Skin of body (tissue), 3 donors: ENCODE measurements at places on chromosomes 2 and 18. TPM values are rescaled to one million over a fixed set of nuclear protein-coding genes. Genes with fewer than 3 reads are reported as not detected.

ZBTB14 gene
- 9.4 TPM for total RNA-seq

KCNK3 gene
- total RNA-seq, result 0.49 TPM

REG3A gene
- not detected for total RNA-seq

CTDSP1 gene
- total RNA-seq, result 43.7 TPM

MAP4K4 gene
- total RNA-seq, result 78.7 TPM

DNA sequence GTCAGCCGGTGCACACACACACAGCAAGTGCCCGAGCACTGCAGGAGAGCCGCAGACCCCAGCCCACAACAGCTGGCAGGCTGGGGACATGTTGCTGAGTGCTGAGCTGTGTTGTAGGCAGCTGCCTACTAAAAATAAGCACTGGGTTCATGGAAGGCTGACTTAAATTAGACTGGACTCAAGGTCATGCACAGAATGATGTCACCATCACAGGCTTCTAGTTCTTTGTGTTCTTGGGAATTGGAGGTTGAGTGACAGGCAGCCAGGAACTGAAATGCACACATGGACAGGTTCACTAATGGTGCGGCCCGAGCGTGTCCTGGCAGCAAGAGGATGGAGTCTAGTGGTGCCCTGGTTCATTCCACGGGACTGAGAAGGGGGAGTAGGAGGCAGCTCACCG lies 71.3 kb downstream of the VWA3B start:
- DNase-seq, result peak; percentile 21

DNA sequence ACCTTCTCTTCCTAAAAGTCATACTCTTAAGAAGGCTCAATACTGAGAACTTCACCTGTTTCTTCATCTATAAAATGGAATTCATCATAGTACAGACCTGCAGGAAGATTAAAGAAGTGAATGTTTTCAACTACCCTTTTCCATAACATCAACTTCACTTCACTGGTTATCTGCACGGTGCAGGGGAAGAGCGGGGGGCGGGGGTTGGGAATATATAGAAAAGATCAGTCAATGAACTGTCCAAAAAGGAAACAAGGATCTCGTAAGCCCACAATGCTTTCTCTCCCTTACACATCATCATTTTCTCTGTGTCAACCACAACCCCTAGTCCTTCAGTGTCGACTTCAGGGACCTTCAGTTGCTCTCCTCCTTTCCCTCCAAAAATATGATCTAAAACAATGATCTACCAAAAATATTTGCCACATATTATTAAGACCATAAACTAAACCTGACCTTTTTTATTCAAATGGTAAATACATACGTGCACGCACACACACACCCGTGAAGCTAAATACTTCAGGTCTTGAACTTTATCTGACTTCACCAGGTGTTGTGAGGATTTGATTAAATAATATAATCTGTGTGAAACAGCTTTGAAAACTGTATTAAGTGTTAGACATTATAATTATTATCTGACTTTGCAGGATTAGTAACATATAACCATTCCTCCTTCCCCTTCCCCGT lies 4.9 kb downstream of the MBOAT2 start:
- no peak for DNase-seq

- DNase-seq, result no peak
Observed at GRCh38 chr2:117087535-117088291, 726.8 kb upstream of the DDX18 start.

DNA sequence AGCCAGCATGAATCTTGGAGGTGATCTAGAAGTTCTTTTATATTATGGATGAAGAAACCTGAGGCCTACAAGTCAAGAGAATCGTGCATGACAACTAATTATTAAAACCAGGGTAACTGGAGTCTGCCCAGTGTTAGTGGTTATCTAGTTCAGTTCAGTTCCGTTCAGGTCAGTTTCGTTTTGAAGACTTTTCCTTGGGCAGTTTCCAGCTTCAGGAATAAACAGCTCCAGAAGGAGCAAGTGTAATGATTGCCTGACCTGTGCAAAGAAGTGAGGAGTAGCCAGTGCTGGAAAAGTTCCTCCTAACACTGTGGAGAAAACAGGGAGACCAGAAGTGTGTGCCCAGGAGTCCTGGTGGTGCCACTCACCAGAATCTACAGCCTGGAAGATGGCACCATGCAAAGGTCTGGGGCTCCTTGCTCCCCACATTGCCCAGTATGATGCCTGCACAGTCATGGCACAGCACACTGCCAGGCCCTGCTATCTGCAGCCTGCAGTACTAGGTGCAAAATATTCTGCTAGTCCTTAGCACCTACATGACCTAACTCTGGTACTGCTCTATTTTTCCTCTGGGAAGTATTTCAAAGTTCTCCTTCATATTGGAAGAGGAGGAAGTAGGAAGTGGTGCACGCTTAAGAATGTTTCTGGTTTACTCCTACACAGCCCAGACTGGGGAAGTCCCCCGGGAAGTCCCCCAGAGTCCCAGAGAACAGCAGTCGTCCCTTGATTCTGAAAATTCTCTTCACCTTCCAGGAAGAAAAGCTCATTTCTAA lies 65.8 kb downstream of the SUMO1 start:
- no peak for DNase-seq

DNA sequence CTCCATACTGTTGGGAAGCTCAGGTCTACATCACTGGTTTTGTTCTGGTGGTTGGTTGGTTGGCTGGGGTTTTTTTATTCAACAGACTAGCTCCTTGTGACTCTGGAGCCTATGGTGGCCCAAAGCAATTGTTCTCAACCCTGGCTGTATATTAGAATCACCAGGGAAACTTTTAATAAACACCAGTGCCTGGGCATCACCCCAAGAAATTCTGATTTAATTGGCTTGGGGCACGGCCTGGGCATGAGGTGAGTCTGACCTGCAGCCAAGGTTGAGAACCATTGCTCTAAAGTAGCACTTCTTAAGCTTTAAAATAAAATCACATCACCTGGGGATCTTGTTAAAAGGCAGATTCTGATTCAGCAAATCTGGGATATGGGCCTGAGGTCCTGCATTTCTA lies 184.1 kb downstream of the C1D start:
- DNase-seq, result no peak

DNA sequence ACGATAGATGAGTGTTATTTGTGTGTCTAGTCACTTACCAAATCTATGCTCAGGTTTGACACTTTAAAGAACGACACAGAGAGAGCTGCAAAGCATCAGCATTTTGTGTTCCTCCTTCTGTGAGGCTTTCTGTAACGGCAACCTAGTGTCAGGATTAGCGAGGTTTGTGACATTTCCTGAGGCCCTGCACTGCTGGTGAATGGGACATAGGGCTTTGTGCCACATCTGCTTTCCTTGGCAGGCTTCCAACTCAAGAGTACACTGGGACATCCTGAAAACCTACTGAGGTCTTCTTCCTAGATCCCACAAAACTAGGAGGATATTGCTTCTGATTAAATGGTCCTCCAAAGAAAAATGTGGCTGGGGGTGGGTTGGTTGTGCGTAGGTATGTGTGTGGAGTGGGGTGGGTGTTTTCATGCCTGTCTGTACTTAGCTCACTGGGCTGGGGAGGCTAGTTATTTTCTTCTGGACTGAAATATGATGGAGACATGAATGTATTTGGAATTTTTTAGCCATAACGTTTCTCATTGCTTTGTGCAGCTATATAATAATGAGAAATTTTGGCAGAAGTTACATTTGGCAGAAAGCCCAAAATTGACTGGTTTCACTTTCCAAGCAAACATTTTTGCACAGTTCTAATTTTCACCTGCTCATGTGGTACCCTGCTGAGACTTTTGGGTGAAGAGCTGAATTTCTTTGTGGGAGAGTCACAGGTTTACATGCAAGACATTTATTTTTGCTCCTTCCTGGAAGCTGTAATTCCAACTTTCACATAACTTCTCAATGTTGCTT lies 308.4 kb downstream of the XIRP2 start:
- DNase-seq, result peak; percentile 39

DNA sequence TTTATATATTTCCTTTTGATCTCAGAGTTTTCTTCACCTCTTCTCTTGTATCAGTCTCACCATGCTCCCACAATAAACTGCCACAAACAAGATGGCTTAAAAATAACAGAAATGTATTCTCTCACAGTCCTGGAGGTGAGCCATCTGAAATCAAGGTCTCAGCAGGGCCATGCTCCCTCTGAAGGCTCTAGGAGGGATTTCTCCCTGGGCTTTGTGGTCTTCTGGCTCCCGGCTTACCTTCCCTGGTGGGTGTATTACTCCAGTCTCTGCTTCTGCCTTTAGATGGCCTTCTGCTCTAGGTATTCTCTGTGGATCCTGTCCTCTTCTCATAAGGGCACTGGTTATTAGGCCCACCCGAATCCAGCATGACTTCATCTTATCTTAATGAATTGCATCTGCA lies 994.7 kb upstream of the POU3F3 start:
- no peak for DNase-seq

DNA sequence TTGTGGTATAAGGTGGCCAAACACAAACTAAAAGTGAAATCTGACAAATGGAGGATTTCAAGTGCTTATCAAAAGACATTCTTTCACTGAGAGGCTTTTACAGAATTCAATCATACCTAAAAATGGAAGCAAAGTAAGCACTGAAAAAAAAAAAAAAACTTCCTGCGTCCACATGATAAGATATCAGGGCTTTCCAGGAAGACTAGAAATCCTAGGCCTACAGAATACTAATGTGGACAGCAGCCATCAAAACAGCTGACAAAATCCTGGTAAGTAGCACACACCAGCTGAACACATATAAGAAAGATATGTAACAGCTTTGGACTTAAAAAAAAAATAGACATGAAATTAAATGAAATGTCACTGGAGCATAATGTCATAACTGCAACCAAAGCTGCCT lies 178.2 kb downstream of the SUCLG1 start:
- no peak for DNase-seq

- DNase-seq, result no peak
Observed at GRCh38 chr18:63160172-63160995, 159.2 kb downstream of the BCL2 start.

DNA sequence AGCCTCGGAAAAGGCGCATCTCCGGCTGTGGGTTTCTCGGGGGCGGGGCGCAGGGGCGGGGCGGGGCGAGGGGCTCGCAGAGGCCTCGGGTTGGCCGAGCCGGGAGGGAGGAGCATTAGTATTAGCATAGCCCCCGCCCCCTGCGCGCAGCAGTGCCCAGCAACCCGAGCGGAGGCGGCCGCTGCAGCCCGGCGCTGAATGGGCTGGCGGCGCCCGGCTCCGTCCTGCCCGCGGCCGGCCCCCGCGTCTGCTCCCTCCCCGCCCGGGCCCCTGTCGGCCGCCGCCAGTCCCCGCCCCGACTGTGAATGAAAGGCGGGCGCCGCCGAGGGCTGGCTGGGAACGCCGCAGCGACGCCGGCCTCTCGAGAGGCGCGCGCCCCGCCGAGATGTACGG lies at the start of gene EFR3B:
Gene EFR3B (plus strand): TSS at position 149 of the 393 bp plus-strand sequence. CDS start 237 bp downstream, at position 386.
- peak; percentile 79 for DNase-seq

- no peak for DNase-seq
Observed at GRCh38 chr2:68714866-68715265, 19.7 kb upstream of the ARHGAP25 start.

DNA sequence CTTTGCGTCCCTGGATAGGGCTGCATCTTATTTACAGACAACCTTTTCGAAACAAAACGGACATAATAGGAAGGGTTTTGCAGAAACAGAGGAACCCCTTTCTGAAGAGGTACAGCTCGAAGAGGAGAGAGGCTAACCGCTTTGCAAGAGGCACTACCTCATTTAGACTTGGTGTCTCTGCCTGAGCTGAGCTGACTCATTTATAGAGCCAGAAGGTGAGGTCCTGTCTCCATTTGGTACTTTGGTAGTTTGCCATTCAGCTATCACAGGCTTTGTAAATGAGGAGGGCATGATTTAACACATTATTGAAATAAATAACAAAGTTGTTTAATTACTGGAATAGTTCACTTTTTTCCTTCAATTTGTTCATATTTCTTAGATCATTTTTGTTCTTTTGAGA lies 2.2 kb upstream of the NXPH2 start:
- no peak for DNase-seq

DNA sequence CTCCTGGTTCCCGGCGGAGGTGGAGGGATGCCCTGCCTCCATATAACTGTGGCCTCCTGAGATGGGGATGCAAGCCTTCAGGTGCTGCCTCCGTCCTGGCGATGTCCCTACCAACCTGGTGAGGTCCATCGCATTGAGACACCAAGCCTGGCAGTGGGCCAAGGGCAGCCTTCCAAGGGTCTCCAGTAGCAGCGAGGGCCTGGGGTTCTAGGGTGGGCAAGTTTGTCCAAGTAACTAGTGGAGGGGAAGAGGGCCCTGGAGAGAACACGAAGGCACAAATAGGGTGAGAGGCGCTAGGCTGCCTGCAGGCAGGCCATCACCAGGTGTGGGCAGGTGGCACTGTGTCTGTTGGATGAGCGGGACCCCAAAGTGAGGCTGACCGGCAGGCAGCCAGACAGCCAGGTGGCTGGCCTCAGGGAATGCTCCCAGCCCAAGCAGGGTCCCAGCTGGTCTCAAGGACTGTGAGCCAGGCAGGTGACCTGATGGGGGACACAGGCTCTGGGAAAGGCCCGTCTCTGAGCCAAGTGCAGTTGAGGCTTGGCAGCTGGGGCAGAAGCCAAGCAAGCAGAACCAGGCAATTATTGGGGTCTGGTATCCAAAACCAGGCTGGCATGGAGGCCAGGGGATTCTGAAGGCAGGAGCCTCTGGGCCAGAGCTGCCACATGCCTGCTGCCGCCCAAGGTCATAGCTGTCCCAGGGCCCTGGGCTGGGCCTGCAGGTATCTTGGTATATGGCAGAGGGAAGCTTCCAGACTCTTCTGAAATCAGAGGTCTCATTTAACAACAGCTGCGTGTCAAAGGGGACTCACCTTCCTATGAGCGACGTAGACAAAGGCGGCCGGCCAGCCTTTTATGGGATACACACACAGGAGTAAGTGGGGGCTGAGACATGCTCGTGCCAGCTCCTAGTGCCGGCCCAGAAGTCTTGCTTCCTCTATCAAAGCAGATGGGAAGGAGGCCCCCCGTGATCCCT lies 23.4 kb downstream of the RAMP1 start:
- DNase-seq, result no peak

DNA sequence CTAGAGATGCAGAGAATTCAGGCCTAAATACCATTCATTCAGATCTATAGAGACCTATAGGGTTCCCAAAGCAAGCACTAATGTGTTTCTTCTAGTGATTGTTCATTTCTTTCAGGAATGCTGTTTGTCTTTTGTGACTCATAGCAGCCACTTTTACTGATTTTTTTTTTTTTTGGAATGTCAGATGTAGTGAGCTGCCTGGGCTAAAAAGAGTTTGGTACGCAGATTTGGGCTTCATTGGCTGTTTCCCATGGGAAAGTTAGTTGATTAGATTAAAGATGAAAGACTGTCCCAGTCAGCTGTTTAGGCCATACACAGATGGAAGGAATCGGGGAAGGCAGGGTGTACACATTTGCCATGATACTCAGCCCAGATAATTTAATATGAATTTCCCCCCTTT lies 87.6 kb downstream of the CDC42EP3 start:
- DNase-seq, result no peak

DNA sequence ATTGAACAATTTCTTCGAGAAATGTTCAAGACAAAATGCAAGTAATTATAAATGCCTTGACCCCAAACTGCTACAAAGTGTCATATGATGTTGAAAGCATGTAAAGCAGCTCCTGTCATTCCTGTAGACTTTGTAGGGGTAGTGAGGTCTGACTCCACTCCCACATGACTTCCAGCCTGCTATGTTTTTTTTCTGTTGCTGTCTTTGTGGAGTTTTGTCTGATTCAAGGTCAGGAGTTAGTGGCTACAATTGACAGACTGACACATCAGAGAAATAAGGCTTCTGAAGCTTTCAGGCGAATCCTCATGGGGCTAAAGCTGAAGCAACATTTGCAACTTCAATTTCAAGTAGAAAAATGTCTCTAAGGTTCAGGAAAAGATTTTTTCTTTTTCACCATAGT lies 63.9 kb upstream of the CCDC195 start:
- no peak for DNase-seq
